ENCODE measurements at places on chromosomes 13 and 19. TPM values are rescaled to one million over a fixed set of nuclear protein-coding genes. Genes with fewer than 3 reads are reported as not detected.

- H3K36me3 ChIP-seq, result no peaks in the 10 kb centered on the region
- H3K27ac ChIP-seq, result no peak overlapping the region
- H3K27me3 ChIP-seq, result no peaks in the 10 kb centered on the region
- no peak for DNase-seq
- H3K4me1 ChIP-seq, result no peaks in the 10 kb centered on the region
Observed at GRCh38 chr19:5024282-5024681, 55.4 kb downstream of the KDM4B start.

GRCh38 chr13:72505376-72505775 is 222.1 kb downstream of the MZT1 start:
- H3K4me1 ChIP-seq, result no peaks in the 10 kb centered on the region
- H3K36me3 ChIP-seq, result no peaks in the 10 kb centered on the region
- H3K27ac ChIP-seq, result no peak overlapping the region
- H3K27me3 ChIP-seq, result peaks cover 6% of the 10 kb centered on the region
- no peak overlapping the region for H3K4me3 ChIP-seq

GRCh38 chr19:51693819-51694218 is 689 bp downstream of the SPACA6 start:
- H3K36me3 ChIP-seq, result peaks cover 3% of the 10 kb centered on the region
- DNase-seq, result no peak
- no peaks in the 10 kb centered on the region for H3K27me3 ChIP-seq
- peaks cover 6% of the 10 kb centered on the region for H3K4me1 ChIP-seq
- H3K27ac ChIP-seq, result no peak overlapping the region
- no peak overlapping the region for H3K4me3 ChIP-seq

DNA sequence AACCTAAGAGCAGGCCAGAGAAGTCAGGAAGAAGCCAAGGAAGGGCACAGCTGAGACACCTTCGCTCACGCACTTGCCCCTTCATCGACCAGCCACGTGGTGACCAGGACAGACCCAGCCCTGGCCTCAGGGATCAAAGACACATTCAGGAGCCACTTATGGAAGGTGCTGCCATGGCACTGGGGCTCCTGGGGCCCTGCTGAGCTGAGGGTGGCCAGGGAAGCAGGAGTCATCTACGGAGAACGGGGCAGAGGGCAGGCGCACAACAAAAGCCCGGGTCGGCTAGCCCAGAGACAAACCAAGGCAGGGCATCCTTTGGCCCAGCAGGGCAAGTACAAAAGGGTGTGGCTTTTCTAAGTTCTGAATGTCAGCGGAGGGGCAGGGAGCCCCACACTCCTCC is 2.3 kb downstream of the PLPP2 start:
- no peak overlapping the region for H3K27ac ChIP-seq
- H3K36me3 ChIP-seq, result no peaks in the 10 kb centered on the region
- H3K4me3 ChIP-seq, result no peak overlapping the region

CYP2A6 gene
- not detected for total RNA-seq

FFAR1 gene
- 0.10 TPM for total RNA-seq

- peaks cover 26% of the 10 kb centered on the region for H3K36me3 ChIP-seq
- peak; percentile 56 for DNase-seq
- H3K27me3 ChIP-seq, result peaks cover 26% of the 10 kb centered on the region
- H3K27ac ChIP-seq, result peak overlapping the region; percentile 75
- no peak overlapping the region for H3K4me3 ChIP-seq
- H3K4me1 ChIP-seq, result peaks cover 16% of the 10 kb centered on the region
Observed at GRCh38 chr13:110965038-110965754, 50.3 kb upstream of the ANKRD10 start.

WDR87 gene
- not detected for total RNA-seq

DNA sequence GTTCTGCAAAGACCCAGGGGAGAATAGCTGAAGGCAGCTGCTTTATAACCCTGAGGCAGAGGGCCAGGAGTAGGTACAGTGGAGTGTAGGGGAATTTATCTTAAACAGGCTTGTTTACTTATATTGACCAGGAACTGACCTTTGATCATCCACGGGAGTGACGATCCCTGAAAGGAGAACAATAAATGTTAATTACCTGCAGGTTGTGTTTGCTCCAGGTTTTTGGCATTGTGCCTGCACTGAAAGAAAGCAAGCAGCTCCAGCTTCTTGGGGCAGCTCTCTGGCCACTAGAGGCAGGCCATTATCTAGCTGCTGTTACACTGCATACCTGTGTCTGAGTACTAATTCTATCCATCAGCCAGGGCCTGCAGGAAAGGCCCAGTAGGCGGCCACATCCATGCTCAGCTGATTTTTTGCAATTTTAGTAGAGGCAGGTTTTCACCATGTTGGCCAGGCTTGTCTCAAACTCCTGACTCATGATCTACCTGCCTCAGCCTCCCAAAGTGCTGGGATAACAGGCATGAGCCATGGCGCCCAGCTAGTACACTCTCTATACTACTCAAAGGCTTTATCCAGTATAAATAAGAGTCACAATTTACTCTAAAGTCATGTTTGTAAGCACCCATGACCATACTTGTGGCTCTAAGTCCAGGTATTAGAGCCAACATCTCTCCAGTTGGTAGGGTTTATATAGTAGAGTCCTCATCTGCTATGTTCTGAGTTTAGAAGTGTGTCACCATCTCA is 8.5 kb upstream of the ZNF91 start:
- H3K4me3 ChIP-seq, result no peak overlapping the region
- no peaks in the 10 kb centered on the region for H3K27me3 ChIP-seq
- DNase-seq, result no peak
- H3K36me3 ChIP-seq, result no peaks in the 10 kb centered on the region

DNA sequence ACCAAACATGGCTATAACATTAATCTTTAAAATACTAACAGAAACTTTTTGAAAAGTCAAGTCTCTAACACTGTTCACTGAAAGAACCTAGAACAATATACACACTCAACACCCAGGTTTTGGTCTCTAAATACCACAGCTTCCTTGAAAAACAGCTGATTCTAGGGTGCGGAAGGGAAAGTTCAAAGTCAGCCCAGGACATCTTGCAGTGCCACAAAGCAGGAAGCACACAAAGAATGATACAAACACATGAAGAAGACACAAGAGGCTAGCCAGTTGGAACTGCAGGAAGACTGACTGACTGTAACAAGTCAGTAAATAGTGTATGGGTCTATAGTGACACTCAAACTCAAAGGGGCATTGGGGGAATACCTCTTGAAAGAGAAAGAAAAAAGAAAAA is 4.6 kb downstream of the DEDD2 start:
- H3K27ac ChIP-seq, result peak overlapping the region; percentile 71
- peaks cover 53% of the 10 kb centered on the region for H3K4me1 ChIP-seq
- H3K4me3 ChIP-seq, result no peak overlapping the region
- DNase-seq, result no peak

DNA sequence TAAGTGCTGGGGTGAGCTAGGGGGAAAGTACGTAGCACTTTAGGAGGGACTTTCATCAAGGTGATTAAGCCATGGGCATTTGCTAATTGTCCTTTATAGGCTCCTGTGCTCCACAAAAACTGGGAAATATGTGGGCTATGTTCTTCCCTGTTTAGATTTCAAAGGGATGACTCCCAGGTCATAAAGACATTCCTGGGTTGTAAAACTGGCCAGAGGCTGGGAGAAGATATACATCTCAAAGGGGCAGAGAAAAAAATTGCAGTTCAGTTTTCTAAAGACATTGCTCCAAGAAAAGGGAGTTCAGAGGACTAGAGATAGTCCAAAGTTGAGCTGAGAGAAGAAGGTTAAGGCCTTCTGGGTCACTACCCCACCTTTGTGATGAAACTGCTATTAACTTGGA is 204.8 kb downstream of the MYO16 start:
- no peaks in the 10 kb centered on the region for H3K36me3 ChIP-seq
- H3K4me3 ChIP-seq, result no peak overlapping the region
- H3K4me1 ChIP-seq, result no peaks in the 10 kb centered on the region
- H3K27ac ChIP-seq, result no peak overlapping the region
- no peak for DNase-seq

GRCh38 chr19:28388988-28389387 is 824.0 kb downstream of the UQCRFS1 start:
- DNase-seq, result no peak
- H3K4me1 ChIP-seq, result peaks cover 3% of the 10 kb centered on the region
- H3K36me3 ChIP-seq, result no peaks in the 10 kb centered on the region
- H3K27ac ChIP-seq, result no peak overlapping the region
- H3K4me3 ChIP-seq, result no peak overlapping the region

DNA sequence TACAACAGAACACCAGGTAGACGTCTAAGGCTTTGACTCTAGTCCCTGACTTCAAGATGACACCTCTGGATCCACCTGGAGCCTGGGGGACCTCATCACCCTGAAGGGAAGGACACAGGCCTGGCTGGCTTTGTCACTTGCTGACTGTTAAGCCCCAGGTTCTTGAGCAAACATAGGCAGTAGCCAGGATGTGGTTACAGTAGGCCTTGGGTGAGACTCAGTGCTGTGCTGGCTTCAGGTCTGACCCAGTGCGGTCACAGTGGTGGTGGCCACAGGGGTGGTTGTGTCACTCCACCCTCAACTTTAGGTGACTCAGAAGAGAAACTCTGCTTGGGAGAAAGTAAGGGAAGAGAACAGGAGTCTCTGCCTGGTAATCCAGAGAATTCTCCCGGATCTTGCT is 497.8 kb downstream of the UQCRFS1 start:
- H3K27ac ChIP-seq, result no peak overlapping the region
- H3K4me3 ChIP-seq, result no peak overlapping the region
- DNase-seq, result no peak
- H3K27me3 ChIP-seq, result peaks cover 18% of the 10 kb centered on the region

SACS gene
- total RNA-seq, result 30.8 TPM

- no peaks in the 10 kb centered on the region for H3K27me3 ChIP-seq
- DNase-seq, result no peak
- H3K36me3 ChIP-seq, result no peaks in the 10 kb centered on the region
- no peak overlapping the region for H3K4me3 ChIP-seq
- peaks cover 45% of the 10 kb centered on the region for H3K4me1 ChIP-seq
- no peak overlapping the region for H3K27ac ChIP-seq
Observed at GRCh38 chr13:99033814-99034213, 56.0 kb upstream of the DOCK9 start.

DNA sequence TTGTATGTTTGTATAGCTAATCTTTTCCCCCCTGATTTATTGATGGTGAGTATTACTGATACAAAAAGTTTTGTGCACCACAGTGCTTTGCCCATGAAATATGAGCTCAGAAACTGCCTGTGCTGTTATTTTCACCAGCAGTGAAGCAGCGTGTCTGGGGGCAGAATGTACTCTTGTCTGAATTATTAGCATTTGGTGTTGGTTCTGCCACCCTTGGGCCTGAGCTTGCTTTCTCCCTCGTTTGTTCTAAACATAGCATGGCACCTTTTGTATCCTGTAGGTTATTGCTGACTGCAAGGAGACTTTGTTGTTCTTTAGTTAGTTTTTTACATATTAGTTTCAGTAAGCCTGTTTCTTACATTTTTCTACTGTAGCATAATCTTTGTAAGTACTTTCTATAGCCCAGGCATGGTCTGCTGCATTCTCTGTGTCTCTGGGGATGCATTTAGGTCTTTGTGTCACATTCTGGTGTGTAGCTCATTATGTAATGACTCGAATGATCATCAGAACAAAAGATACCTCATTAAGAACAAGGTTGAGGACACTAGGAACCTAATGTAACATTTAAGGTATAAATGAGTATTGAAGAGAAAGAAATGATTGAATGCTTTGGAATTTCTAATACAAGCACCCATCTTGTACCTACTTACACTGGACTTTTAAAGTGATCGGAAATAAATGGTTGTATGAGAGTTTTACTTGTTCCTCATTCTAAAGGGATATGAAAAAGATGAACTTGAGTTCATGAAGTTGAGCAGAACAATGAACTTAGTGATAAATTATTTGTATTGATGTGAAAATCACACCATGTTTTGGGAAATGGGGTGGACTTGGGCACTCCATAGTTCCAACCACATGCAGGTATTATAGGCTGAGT is 50.3 kb upstream of the GPI start:
- no peak overlapping the region for H3K4me3 ChIP-seq
- no peak for DNase-seq
- peaks cover 60% of the 10 kb centered on the region for H3K4me1 ChIP-seq
- no peak overlapping the region for H3K27ac ChIP-seq

- H3K27me3 ChIP-seq, result no peaks in the 10 kb centered on the region
- H3K4me1 ChIP-seq, result peaks cover 24% of the 10 kb centered on the region
- H3K27ac ChIP-seq, result peak overlapping the region; percentile 71
Observed at GRCh38 chr19:14088634-14089411, 1.7 kb downstream of the SAMD1 start.

DNA sequence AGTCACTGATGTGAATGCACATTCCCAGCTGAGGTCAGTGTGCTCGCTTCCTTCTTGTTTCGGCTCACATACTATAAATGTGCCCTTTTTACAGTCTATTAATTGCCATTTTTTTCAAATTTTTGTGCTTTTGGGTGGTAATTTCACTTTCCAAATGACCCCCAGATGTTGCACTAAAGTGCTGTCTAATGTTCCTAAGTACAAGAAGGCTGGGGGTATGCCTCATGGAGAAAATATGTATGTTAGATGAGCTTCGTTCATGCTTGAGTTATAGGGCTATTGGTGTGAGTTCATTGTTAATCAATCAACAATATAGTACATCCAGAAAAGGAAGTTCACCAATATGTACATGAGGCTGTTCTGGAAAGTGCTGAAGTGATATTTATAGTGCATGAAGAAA is 84.7 kb downstream of the KL start:
- no peak overlapping the region for H3K4me3 ChIP-seq
- no peaks in the 10 kb centered on the region for H3K36me3 ChIP-seq
- H3K27me3 ChIP-seq, result peaks cover 11% of the 10 kb centered on the region
- H3K27ac ChIP-seq, result no peak overlapping the region
- no peak for DNase-seq
- no peaks in the 10 kb centered on the region for H3K4me1 ChIP-seq

- H3K27ac ChIP-seq, result no peak overlapping the region
- H3K4me3 ChIP-seq, result no peak overlapping the region
- H3K36me3 ChIP-seq, result no peaks in the 10 kb centered on the region
- H3K27me3 ChIP-seq, result peaks cover 46% of the 10 kb centered on the region
- DNase-seq, result no peak
Observed at GRCh38 chr19:34481861-34482379, 362 bp downstream of the WTIP start.

GRCh38 chr13:73288596-73288995 is 229.8 kb downstream of the KLF5 start:
- H3K27me3 ChIP-seq, result no peaks in the 10 kb centered on the region
- DNase-seq, result no peak
- no peak overlapping the region for H3K27ac ChIP-seq
- no peaks in the 10 kb centered on the region for H3K4me1 ChIP-seq

ACER1 gene
- not detected for total RNA-seq

DNA sequence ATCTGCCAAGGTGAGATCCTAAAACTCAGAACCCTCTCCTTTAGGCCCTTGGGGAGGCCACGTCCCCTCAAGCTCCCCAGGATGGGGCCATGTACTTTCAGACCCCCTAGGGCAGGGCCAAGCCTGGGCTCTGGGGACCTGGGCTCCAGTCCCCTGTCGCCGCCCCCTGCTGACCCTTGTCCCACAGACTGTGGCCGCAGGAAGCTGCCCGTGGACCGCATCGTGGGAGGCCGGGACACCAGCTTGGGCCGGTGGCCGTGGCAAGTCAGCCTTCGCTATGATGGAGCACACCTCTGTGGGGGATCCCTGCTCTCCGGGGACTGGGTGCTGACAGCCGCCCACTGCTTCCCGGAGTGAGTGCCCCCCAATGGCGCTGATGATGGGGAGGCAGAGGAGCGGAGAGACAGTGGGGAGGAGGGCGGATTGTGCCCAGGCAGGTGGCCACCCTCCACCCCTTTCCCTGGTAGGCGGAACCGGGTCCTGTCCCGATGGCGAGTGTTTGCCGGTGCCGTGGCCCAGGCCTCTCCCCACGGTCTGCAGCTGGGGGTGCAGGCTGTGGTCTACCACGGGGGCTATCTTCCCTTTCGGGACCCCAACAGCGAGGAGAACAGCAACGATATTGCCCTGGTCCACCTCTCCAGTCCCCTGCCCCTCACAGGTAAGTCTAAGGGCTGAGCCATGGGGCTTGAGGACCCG is 18.8 kb downstream of the HPN start:
- no peak overlapping the region for H3K4me3 ChIP-seq
- no peak overlapping the region for H3K27ac ChIP-seq
- peaks cover 16% of the 10 kb centered on the region for H3K4me1 ChIP-seq
- no peaks in the 10 kb centered on the region for H3K36me3 ChIP-seq
- no peaks in the 10 kb centered on the region for H3K27me3 ChIP-seq
- DNase-seq, result no peak

RPL18A gene
- total RNA-seq, result 4,021 TPM
